Large intestine (tissue), 12 donors: ENCODE measurements at places on chromosomes 7 and 10. TPM values are rescaled to one million over a fixed set of nuclear protein-coding genes. Genes with fewer than 3 reads are reported as not detected.

The FAM131B gene
- 5.8 TPM for polyA plus RNA-seq

The CAV2 gene
- polyA plus RNA-seq, result 50.1 TPM

The ADRA2A gene
- 5.4 TPM for polyA plus RNA-seq

- no peaks in the 10 kb centered on the region for H3K27me3 ChIP-seq
- no peaks in the 10 kb centered on the region for H3K36me3 ChIP-seq
Observed at GRCh38 chr7:332646-333392, 42.8 kb downstream of the FOXL3 start.

GRCh38 chr10:62384057-62384446 lies 9.9 kb downstream of the ZNF365 start:
- no peak for DNase-seq
- no peaks in the 10 kb centered on the region for H3K27me3 ChIP-seq
- no peaks in the 10 kb centered on the region for H3K4me1 ChIP-seq
- H3K4me3 ChIP-seq, result no peak overlapping the region

- no peaks in the 10 kb centered on the region for H3K27me3 ChIP-seq
- H3K27ac ChIP-seq, result no peak overlapping the region
- no peak overlapping the region for H3K4me3 ChIP-seq
- no peaks in the 10 kb centered on the region for H3K36me3 ChIP-seq
Observed at GRCh38 chr7:121020249-121020988, 31.9 kb downstream of the CPED1 start.

DNA sequence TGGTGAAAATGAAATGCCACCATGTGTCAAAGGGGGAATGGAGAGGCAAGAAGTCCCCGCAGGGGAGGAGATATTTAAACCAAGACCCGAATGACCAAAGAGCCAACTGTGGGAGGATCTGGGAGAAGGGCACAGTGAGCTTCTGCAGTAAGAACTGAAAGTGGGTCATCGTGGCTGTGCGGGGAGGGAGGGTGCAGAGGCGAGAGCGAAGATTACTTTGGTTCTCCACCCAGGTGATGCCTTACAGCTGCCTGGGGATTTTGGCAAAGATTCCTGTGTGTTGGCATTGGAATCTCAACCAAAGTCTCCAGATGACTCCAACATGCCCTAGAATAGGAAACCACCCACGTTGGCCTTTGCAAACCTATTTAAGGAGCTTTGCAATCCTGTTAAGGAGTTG lies 44.2 kb upstream of the ADAM12 start:
- H3K4me1 ChIP-seq, result no peaks in the 10 kb centered on the region
- H3K27ac ChIP-seq, result no peak overlapping the region
- no peak overlapping the region for H3K4me3 ChIP-seq
- H3K27me3 ChIP-seq, result no peaks in the 10 kb centered on the region
- no peak for DNase-seq
- no peaks in the 10 kb centered on the region for H3K36me3 ChIP-seq

The COL1A2 gene
- polyA plus RNA-seq, result 532 TPM

DNA sequence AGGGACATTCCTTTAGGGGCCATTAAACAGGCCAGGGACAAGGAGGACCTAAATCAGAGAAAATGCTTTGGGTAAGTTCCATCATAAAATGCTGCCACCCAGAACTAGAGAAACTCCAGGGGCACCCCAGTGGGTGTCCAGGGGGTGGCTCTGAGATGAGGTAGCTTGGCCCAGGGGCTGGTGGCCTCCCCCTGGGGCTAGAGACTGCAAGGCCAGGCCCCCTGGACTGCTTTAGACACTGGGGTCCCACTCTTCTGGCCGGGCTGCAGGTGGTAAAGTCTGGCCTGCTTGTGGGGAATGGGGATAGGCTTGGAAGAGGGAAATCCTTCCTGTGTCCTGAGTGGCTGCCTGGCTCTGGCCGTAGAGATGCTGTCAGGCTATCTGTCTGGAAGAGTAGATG lies 169.6 kb upstream of the PODXL start:
- H3K27ac ChIP-seq, result no peak overlapping the region
- H3K36me3 ChIP-seq, result no peaks in the 10 kb centered on the region
- H3K27me3 ChIP-seq, result peaks cover 3% of the 10 kb centered on the region
- DNase-seq, result no peak
- no peaks in the 10 kb centered on the region for H3K4me1 ChIP-seq
- H3K4me3 ChIP-seq, result no peak overlapping the region

DNA sequence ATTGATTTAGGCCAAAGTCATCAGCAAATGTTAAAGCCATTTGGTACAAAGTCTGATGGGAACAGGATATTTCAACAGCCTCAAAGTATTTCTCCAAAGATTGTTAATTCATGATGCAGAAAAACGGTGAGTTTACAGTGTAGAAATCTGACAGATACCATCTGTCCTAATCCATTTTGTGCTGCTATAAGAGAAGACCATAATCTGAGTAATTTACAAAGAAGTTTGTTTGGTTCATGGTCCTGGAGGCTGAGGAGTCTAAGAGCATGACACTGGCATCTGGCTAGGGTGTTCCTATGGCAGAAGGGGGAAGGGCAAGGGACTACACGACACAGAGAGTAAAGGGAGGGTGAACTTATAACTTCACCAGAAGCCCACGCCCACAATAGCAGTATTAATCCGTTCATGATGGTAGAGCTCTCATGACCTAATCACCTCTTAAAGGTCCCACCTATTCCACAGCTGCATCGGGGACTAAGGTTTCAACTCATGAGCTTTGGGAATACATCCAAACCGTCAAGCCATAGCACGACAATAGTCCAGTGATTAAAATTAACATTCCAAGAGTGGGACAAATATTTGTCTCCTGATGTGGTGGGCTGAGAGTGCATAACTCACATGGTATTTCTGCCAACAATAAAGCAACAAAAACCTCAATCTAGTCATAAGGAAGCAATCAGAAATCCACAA lies 298.6 kb upstream of the AKR1E2 start:
- no peak overlapping the region for H3K4me3 ChIP-seq
- H3K27ac ChIP-seq, result no peak overlapping the region
- H3K4me1 ChIP-seq, result no peaks in the 10 kb centered on the region
- DNase-seq, result no peak
- no peaks in the 10 kb centered on the region for H3K27me3 ChIP-seq

GRCh38 chr7:132095111-132095765 lies 481.0 kb downstream of the PLXNA4 start:
- H3K36me3 ChIP-seq, result no peaks in the 10 kb centered on the region
- no peaks in the 10 kb centered on the region for H3K4me1 ChIP-seq

GRCh38 chr7:90169891-90170290 lies 15.6 kb downstream of the STEAP1 start:
- H3K27me3 ChIP-seq, result no peaks in the 10 kb centered on the region
- no peak for DNase-seq
- no peaks in the 10 kb centered on the region for H3K36me3 ChIP-seq

The SLC29A3 gene
- 16.2 TPM for polyA plus RNA-seq

GRCh38 chr7:36011588-36011965 lies 141.5 kb upstream of the EEPD1 start:
- H3K27ac ChIP-seq, result no peak overlapping the region
- H3K27me3 ChIP-seq, result no peaks in the 10 kb centered on the region
- DNase-seq, result no peak

DNA sequence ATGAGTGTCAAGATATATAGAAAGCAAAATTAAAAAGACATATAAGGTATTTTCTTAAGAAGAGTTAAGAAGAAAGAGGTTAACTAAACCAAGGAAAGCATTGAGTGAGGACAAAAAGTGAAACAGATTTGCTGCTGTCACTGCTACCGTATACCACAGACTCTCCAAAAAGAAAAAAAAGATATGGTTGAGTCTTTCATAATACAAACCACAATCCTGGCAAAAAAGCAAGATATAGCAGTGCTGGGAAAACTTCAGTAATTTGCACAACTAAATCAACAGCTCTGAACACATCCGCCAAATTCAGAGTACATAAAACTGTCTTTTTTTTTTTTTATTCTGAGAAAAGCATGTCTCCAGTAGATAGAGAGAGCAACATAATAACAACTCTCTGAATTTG lies 114.7 kb downstream of the ETV1 start:
- H3K36me3 ChIP-seq, result no peaks in the 10 kb centered on the region
- DNase-seq, result no peak
- H3K27me3 ChIP-seq, result peaks cover 2% of the 10 kb centered on the region
- H3K4me1 ChIP-seq, result no peaks in the 10 kb centered on the region
- no peak overlapping the region for H3K27ac ChIP-seq

DNA sequence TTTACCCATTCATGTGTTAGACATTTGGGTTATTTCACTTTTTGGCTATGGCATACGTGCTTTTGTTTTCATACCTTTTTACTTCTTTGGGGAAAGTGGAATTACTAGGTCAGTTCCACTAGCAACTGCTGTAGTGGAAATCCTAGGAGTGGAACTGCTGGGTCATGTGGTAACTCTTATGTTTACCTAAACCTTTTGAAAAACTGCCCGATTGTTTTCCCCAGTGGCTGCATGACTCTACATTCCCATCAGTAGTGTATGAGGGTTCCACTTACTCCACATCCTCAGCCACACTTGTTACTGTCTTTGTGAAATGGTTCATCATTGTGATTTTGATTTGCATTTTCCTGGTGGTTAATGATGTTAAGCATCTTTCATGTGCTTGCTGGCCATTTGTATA lies 82.3 kb downstream of the TAX1BP1 start:
- no peaks in the 10 kb centered on the region for H3K4me1 ChIP-seq
- DNase-seq, result no peak
- no peaks in the 10 kb centered on the region for H3K27me3 ChIP-seq
- H3K36me3 ChIP-seq, result peaks cover 18% of the 10 kb centered on the region

The CCL24 gene
- polyA plus RNA-seq, result 32.1 TPM

- H3K27ac ChIP-seq, result no peak overlapping the region
- no peaks in the 10 kb centered on the region for H3K27me3 ChIP-seq
- no peak overlapping the region for H3K4me3 ChIP-seq
- no peak for DNase-seq
- H3K36me3 ChIP-seq, result peaks cover 27% of the 10 kb centered on the region
- no peaks in the 10 kb centered on the region for H3K4me1 ChIP-seq
Observed at GRCh38 chr10:11950325-11951018, 92.1 kb downstream of the UPF2 start.

GRCh38 chr7:122743211-122743610 lies 40.5 kb upstream of the RNF148 start:
- no peak for DNase-seq
- H3K27ac ChIP-seq, result no peak overlapping the region
- H3K36me3 ChIP-seq, result no peaks in the 10 kb centered on the region
- no peaks in the 10 kb centered on the region for H3K27me3 ChIP-seq

The EIF4H gene
- 208 TPM for polyA plus RNA-seq

- H3K4me3 ChIP-seq, result no peak overlapping the region
- H3K27ac ChIP-seq, result no peak overlapping the region
- no peak for DNase-seq
- no peaks in the 10 kb centered on the region for H3K4me1 ChIP-seq
- no peaks in the 10 kb centered on the region for H3K36me3 ChIP-seq
- H3K27me3 ChIP-seq, result no peaks in the 10 kb centered on the region
Observed at GRCh38 chr7:85343484-85343883, 156.6 kb upstream of the SEMA3D start.
